ENCODE measurements at places on chromosomes 6 and 20. TPM values are rescaled to one million over a fixed set of nuclear protein-coding genes. Genes with fewer than 3 reads are reported as not detected.

DNA sequence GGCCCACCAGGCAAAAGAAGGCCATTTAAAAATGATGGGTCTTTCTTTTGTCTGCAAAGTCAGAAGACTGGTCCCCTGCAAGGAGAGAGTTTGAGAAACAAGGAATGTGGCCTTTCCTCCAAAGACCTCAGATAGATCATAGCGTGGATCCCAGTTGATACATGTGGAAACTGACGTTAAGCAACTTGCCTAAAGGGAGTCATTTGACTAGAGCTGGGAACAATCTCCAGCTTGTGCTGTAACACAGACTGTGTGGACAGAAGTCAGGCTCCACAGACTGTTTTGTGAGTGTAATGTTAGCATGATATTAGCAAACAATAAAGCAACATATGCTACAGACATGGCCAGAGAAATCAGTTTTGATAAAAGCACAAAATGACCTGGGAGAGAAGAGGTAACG lies 140.4 kb upstream of the CITED2 start:
- DNase-seq: no peak

The ADGRF5 gene
- 28.9 TPM for polyA plus RNA-seq

DNA sequence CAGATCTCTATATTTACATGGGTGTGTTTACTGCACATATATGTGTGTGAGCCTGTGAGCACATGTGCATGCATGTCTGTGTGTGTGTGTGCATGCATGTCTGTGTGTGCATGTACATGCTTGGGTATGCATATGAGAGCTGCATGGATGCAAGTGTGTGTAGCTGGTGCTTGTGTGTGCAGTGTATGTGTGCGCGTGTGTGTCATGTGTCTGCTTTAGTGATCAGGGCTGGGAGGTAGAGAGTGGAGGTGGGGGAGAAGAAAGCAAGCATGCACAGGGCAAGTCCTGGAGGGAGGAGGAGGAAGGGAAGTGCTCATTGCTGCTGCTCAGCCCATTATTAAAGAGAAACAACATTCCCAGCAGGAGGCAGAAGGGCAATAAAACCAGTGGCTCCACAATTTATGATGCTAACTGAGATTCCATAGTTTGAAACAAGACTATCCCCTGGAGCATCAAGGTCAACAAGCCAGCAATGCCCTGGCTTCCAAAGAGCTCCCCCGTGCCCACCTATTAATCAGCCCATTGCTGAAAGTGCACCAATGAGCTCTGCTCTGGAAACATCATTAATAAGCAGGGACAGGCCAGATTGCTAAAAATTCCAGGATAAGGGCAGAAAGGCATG lies 414.0 kb downstream of the MAFB start:
- no peak for DNase-seq

DNA sequence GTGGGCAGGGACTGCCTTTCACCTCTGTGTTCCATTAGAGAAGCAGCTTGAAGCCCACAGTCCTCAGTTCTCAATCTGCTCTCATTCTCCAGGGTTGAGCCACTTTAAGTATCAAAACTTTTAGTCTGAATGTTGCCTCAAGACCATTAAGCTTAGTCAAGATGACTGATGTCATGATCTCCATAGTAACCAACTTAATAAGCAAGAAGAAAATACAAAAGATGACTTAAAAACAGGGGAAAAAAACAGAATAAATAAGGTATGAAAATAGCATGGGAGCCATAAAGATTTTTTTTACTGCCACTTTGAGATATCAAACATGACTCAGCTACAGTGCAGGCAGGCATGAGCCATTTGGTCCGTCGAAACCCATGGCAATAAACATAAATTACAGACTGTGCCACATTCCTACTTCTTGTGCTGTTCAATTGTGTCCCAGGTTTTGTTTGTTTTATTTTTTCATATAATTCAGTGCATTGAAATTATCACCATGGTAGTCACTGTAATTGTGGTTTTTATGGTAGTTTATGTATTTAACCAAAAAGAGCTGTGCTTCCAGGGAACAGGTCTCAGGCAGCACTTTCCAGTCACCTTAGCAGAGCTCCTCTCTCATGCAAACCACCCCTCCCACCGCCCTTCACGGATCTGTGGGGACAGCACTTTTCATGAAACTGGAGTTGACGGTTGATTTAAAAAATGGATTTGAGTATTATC lies 156.5 kb upstream of the INSM1 start:
- DNase-seq: no peak

DNA sequence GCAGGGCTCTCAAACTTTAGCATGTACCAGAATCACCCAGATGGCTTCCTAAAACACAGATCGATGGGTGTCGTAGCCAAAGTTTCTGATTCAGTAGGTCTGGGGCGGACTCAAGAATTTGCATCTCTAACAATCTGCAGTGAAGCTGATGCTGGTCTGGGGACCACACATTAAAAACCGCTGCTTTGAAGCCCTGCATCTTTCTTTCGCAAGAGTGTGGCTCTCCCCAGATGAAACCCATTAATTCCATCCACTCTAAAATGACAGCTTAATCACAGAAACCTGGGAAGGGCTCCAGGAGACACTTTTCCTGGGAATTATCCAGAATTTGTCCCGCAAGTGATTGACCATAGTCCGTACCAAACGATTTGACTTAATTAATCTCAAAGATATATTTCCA lies 319.8 kb upstream of the PLCB4 start:
- no peak for DNase-seq

The KIF13A gene
- polyA plus RNA-seq: 25.2 TPM

The RAD21L1 gene
- polyA plus RNA-seq: 0.10 TPM

GRCh38 chr6:110283657-110284056 lies 74.5 kb downstream of the METTL24 start:
- no peak for DNase-seq

DNA sequence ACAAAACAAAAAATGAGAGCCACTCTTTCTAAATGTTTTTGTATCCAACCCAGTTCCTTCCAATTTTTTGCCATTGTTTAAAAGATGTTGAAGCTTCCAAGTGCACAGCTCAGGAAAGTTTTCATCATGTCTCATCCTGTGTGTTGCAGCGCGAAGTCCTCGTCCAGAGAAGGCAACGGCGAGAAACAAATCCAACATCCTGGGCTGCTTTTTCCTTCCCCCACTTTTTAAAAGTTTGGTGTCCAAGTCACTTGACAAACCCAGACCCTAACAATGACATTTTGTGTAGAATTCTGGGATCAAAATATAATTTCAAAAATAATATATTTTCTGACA lies 92.3 kb downstream of the ANKRD60 start:
- DNase-seq: no peak

DNA sequence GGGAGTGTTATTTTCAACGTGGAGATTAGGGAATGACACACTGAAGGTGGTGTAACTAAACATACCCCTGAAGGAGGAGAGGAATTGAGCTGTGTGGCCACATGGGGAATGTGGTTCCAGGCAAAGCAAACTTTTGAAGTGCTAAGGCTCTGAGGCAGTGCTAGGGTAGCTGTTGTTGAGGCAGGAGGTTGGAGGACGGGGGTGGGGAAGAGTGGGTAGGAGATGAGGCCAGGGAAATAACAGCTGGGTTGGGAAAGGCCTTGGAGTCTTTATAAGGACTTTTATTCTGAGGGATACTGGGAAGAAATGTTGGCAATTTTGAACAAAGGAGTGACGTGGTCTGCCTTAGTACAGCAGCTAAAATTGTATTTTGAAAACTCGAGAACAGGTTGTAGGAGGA lies 13.0 kb downstream of the RPRD1B start:
- DNase-seq: no peak

DNA sequence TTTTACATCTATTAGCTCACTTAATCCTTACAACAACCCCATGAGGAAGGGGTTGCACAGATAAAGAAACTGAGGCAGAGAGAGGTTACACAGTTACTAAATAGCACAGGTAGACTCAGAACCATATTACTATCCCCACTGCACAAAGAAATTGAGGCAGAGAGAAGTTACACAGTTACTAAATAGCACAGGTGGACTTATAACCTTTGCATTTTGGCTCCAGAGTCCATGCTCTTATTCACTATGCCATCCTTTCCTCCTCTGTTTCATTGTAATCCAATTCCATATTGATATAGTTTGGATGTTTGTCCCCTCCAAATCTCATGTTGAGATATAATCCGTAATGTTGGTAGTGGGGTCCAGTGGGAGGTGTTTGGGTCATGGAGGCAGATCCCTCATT lies 3.5 kb downstream of the TDP2 start:
- DNase-seq: no peak

GRCh38 chr6:90445533-90446108 lies 141.3 kb downstream of the MAP3K7 start:
- no peak for DNase-seq

The ARHGAP40 gene
- 0.57 TPM for polyA plus RNA-seq

GRCh38 chr6:71043902-71044301 lies 87.0 kb upstream of the B3GAT2 start:
- no peak for DNase-seq

The EBF4 gene
- 5.2 TPM for polyA plus RNA-seq

The PROKR2 gene
- polyA plus RNA-seq: 0.26 TPM

The OSBPL2 gene
- polyA plus RNA-seq: 23.5 TPM

- DNase-seq: no peak
Measured at GRCh38 chr6:83199173-83199862, 6.2 kb downstream of the RWDD2A start.

The TBPL1 gene
- polyA plus RNA-seq: 28.2 TPM

DNA sequence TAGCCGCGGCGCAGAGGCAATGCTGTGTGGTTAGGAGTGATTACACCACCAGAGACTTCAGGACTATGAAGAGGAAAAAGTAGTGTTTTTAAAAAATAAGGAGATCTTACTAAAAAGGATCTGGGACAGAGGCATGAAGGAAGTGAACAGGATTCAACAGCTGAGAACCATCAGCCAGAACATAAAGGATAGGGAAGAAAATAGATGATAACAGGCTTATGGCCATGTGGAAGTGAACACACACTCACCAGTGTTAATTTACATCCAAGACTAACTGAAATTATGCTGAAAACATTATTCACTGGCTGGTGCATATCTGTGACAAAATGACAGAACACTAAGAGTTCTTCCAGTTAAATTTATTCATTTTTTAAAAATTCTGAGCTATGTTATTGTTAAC lies 47.5 kb upstream of the BCLAF1 start:
- no peak for DNase-seq

DNA sequence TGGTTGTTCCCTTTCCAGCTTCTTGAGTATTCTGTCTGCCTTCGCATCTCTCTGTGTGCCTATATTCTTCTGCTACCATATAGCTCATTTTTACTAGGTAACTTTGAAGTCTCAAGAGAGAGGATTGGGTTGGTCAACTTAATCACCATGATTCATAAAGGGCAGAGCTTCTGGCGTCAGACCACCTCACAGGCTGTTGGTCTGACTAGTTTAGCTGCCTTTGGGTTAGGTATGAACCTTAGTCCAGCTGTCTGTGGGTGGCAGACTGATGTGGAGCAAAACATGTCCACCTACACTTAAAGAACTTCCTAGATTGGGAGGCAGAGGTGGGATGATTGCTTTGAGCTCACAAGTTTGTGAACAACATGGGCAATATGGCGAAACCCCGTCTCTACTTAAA lies 192.2 kb upstream of the SGK1 start:
- DNase-seq: no peak

The SAPCD1 gene
- 5.7 TPM for polyA plus RNA-seq

DNA sequence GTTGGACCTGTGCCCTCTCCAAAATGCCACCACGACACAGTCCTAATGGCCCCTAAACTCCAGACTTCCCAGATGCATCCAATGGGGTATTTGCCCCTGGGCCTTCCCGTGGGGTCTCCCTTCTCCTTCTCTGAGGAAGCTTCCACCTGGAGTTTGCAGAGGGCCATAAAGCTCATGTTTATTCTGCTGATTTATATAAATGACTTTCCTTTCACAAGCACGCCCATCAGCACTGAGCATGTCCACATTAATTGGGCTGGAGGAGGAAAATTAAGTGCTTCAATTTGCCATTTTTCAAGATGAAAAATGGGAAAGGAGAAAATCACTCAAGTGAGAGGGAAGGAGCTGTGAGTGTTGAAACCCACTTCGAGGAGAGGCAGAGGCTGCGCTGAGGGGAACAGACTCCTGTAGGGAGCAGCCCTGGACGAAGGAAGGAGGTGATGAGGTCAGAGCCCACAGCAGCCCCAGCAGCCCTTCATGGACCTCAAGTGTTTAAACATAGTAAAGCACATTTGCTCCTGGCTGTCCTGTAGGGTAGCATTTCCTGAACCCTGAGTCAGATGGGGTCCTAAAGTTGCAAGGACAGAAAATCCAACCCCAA lies 434.9 kb upstream of the SULF2 start:
- no peak for DNase-seq

- peak; percentile 90 for DNase-seq
Measured at GRCh38 chr20:17636523-17637412, 45.3 kb downstream of the RRBP1 start.

- peak; percentile 62 for DNase-seq
Measured at GRCh38 chr20:50267041-50267865, 76.6 kb downstream of the CEBPB start.

The TAGAP gene
- polyA plus RNA-seq: 0.84 TPM

DNA sequence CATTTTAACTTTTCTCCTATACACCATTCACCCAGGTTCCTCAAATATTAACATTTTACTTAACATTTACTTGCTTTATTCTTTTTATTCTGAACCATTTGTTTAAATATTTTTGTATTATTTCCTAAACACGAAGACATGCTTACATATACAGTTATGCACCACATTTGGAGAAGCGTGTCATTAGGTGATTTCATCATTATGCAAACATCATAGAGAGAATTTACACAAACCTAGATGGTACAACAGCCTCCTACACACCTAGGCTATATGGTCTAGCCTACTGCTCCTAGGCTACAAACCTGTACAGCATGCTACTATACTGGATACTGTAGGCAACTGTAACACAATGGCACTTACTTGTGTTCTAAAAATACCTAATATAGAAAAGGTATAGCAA lies 6.6 kb downstream of the TDP2 start:
- DNase-seq: no peak

- no peak for DNase-seq
Measured at GRCh38 chr6:161021998-161022743, 30.6 kb downstream of the MAP3K4 start.

GRCh38 chr6:136782021-136782770 lies 10.1 kb downstream of the MAP3K5 start:
- no peak for DNase-seq

GRCh38 chr6:136767570-136768309 lies 24.5 kb downstream of the MAP3K5 start:
- no peak for DNase-seq

- DNase-seq: no peak
Measured at GRCh38 chr20:58450254-58450653, 61.2 kb downstream of the VAPB start.

GRCh38 chr6:11217360-11218101 lies 14.9 kb downstream of the NEDD9 start:
- no peak for DNase-seq

The EEF1A2 gene
- polyA plus RNA-seq: 557 TPM

GRCh38 chr6:42962502-42963178 lies 2.1 kb downstream of the GNMT start:
- no peak for DNase-seq

The TRIM40 gene
- not detected for polyA plus RNA-seq

GRCh38 chr20:17343091-17343490 lies 116.3 kb downstream of the PCSK2 start:
- no peak for DNase-seq

DNA sequence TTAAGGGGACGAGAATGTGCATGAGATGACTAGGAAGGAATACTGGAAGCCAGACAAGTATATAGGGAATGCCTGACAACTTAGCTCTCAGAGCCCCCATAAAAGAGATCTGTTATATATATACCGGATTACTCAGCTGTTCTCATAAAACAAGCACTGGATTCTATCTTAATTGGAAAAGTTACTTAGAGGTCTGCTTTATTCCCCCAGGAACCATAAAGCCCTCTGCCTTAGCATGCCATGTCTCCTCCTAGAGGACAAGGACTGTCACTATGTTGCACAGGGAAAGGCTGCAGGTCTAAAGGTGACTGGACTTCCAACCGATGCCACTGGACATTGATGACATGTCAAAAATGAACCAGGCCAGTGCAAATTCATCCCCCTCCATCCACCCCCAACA lies 6.4 kb downstream of the EXOC2 start:
- no peak for DNase-seq

All from muscle of back (tissue), 13 donors.